Activated naive CD8-positive, alpha-beta T cell treated with anti-CD3 and anti-CD28 coated beads, Interleukin-2, amount 10 ng/mL, durations not matched to agents 7 days and 5 days (primary cell): ENCODE measurements at places on chromosomes 3 and 15. TPM values are rescaled to one million over a fixed set of nuclear protein-coding genes. Genes with fewer than 3 reads are reported as not detected.

Gene NCK1
- total RNA-seq = 42.2 TPM

Gene GOLGA8R
- total RNA-seq = 35.4 TPM

Gene SLC28A1
- total RNA-seq = not detected

Gene FETUB
- not detected for total RNA-seq

Gene TUSC7
- total RNA-seq = not detected

Gene VIPR1
- total RNA-seq = 22.3 TPM

Gene THPO
- total RNA-seq = not detected

Gene GPR176
- total RNA-seq = 0.14 TPM

- no peaks in the 10 kb centered on the region for H3K36me3 ChIP-seq
- DNase-seq = no peak
These were observed 247.9 kb downstream of the SATB1 start for GRCh38 chr3:18177271-18177670.

DNA sequence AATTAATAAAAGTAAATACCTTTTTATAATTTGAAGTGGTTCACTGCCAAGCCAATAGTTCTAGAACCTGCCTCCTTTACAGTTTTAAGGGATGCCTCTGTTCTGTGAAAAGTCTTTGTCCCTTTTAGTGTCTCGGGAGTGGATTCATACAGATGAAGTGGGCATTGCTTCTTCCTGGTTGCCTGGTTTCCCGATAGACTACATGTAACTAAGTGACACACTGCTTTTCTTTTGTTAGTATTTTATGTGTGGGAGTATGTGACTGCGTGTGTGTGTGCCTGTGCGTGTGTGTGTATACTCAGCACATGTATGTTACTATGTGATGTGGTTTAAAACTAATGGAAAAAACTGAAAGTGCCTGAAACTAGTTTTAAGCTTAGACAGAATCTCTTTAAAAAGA lies 21.1 kb downstream of the PSMD6 start:
- no peak for DNase-seq
- H3K4me3 ChIP-seq = no peak overlapping the region
- peaks cover 9% of the 10 kb centered on the region for H3K4me1 ChIP-seq
- H3K36me3 ChIP-seq = peaks cover 10% of the 10 kb centered on the region
- H3K27ac ChIP-seq = no peak overlapping the region

DNA sequence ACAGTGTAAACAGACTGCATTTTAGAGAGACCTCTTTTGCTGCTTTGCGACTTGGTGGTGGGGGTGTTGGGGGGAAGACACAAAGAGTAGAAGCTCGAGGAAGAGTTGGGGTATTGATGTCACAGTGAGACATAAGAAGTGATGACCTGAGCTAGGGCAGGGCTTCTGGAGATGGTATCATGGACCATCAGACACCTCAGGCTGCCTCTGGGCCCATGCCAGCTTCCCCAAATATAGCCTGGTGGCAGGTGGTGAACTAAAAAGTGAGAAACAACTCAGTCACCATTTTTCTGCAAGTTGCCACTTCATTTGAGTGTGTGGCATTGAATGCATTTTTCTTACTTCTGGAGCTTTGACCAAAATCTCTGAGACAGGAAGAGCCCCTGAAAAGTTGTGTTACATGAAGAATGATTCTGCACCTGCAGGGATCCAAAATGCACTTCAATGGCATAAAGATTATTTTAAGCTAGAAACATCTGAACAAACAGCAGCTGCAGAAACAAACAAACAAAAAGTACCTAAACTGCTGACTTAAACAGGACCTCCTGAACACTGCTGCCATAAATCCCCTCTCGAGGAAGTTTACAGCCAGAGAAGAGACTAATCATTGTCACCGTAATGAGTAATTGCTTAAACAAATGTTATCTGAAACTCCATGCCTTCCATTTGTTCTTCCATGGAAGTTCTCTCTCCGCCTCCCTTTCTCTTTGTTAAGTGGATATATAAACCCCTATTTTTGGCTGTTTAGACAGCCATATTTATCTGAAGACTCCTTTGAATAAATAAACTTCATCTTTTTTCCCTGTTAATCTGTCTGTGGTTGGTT lies 15.2 kb upstream of the XIRP1 start:
- no peak overlapping the region for H3K4me3 ChIP-seq
- DNase-seq = no peak
- no peak overlapping the region for H3K27ac ChIP-seq
- no peaks in the 10 kb centered on the region for H3K36me3 ChIP-seq
- peaks cover 7% of the 10 kb centered on the region for H3K27me3 ChIP-seq
- H3K4me1 ChIP-seq = no peaks in the 10 kb centered on the region

GRCh38 chr3:103924544-103924943 lies 1442.2 kb upstream of the ALCAM start:
- no peak overlapping the region for H3K4me3 ChIP-seq
- H3K27me3 ChIP-seq = no peaks in the 10 kb centered on the region
- no peak overlapping the region for H3K27ac ChIP-seq
- no peaks in the 10 kb centered on the region for H3K36me3 ChIP-seq
- no peaks in the 10 kb centered on the region for H3K4me1 ChIP-seq

GRCh38 chr15:36907295-36907694 lies 193.1 kb downstream of the MEIS2 start:
- H3K27me3 ChIP-seq = no peaks in the 10 kb centered on the region
- H3K4me3 ChIP-seq = no peak overlapping the region
- no peaks in the 10 kb centered on the region for H3K36me3 ChIP-seq
- H3K4me1 ChIP-seq = no peaks in the 10 kb centered on the region

- no peak overlapping the region for H3K4me3 ChIP-seq
- no peaks in the 10 kb centered on the region for H3K4me1 ChIP-seq
- no peak overlapping the region for H3K27ac ChIP-seq
- no peak for DNase-seq
- H3K36me3 ChIP-seq = no peaks in the 10 kb centered on the region
These were observed 776.1 kb downstream of the ROBO1 start for GRCh38 chr3:78991656-78992055.

- no peak for DNase-seq
- peaks cover 2% of the 10 kb centered on the region for H3K27me3 ChIP-seq
- peaks cover 29% of the 10 kb centered on the region for H3K4me1 ChIP-seq
These were observed 73.7 kb downstream of the FOXB1 start for GRCh38 chr15:60077581-60078359.

- no peak for DNase-seq
- no peak overlapping the region for H3K4me3 ChIP-seq
- H3K27ac ChIP-seq = peak overlapping the region; percentile 26
These were observed 199.8 kb downstream of the TCF12 start for GRCh38 chr15:57118013-57118799.

DNA sequence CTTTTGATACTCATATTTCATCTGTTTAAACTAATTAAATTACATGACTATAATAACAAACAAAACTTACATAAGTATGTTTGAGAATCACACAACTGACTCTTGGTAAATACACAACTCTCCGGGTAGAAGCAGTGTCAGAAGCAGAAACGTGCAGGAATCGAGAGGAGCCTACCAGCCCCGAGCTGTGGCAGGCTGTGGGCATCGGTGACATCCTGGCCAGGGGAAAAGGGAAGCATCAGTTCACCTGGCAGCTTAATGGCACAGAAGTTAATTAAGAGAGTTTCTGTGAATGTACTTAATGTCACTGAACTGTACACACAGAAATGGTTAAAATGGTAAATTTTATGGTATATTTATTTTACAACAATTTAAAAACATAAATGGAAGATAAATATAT lies 90.2 kb downstream of the CRTC3 start:
- peak overlapping the region; percentile 84 for H3K27ac ChIP-seq
- no peaks in the 10 kb centered on the region for H3K27me3 ChIP-seq

DNA sequence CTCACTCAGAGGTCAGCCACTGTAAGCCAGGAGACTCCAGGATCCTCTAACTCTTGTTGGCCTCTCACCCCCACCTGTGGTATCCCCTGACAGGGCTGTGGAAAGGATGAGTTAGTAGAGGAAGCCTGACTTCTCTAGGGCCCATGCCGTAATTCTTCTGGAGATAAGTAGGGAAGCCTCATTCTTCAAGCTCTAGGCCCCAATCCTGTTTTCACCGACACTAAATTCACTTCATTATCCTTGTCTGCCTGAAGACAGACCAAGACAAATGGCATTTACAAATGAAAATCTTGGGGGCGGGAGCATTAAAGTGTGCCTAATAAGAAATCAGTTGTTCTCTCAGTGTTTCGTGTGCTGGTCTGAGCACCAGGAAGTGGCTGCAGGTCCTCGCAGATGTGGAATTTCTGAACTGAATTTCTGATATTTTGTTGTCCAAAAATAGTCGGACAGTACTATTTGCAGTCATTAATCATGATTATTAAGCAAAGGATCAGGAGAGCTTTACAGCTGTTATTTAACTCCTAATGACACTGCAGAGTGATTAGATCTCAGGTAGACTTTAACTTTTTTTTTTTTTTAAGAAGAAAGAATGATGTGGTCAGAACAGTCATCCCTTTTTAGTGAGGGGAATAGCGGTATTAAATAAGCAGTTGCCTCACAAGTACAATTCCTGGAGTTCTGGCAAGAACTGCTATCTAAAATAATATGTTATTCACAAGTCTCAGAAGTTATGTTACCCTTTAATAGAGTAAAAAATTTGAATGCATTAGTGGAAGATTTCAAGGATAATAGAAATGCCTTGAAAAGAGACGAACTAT lies 58.4 kb downstream of the RBMS3 start:
- H3K4me1 ChIP-seq = no peaks in the 10 kb centered on the region
- DNase-seq = no peak
- no peaks in the 10 kb centered on the region for H3K27me3 ChIP-seq
- H3K36me3 ChIP-seq = no peaks in the 10 kb centered on the region

DNA sequence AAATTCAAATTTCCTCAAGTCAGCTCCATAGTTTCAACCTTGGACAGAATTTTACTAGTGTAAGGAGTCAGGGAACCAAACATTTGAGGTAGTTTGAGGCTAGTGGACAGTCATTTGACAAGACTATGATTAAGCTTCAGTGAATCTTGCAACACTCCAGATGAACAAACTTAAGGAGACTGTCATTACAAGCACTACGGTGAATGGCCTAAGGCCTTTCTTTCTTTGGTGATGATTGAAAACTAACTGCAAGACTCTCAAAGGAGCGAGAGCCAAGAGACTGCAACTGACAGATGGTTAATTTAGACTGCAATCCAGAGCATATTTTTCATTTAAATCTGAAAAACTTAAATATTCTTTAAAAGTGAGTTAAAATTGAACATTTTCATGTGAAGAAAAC lies 272.3 kb upstream of the NECTIN3 start:
- H3K27me3 ChIP-seq = peaks cover 9% of the 10 kb centered on the region
- no peak for DNase-seq
- no peaks in the 10 kb centered on the region for H3K36me3 ChIP-seq
- no peaks in the 10 kb centered on the region for H3K4me1 ChIP-seq
- no peak overlapping the region for H3K4me3 ChIP-seq

DNA sequence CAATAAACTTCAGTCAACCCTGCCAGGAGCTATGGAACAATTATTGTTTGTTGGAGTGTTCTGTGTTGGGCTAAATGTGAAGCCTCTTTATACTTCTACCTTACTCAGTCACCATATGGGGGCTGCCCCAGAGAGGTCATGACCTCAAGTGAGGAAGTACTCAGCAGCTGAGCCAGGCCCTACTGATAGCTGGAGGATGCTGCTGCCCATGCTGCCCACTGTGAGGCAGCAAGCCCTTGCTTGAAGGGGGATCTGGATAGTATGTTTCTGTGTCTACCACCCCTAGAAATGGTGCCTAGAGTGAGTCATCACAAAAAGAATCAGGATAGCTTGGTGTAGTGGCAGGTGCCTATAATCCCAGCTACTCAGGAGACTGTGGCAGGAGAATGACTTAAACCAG lies 4.5 kb upstream of the RPL24 start:
- peaks cover 1% of the 10 kb centered on the region for H3K36me3 ChIP-seq
- DNase-seq = no peak
- no peaks in the 10 kb centered on the region for H3K27me3 ChIP-seq

GRCh38 chr3:13791198-13792050 lies 88.4 kb downstream of the WNT7A start:
- H3K4me3 ChIP-seq = no peak overlapping the region
- H3K4me1 ChIP-seq = no peaks in the 10 kb centered on the region
- no peak for DNase-seq
- peaks cover 3% of the 10 kb centered on the region for H3K27me3 ChIP-seq

GRCh38 chr15:90596943-90597342 lies 67.2 kb downstream of the CRTC3 start:
- H3K4me1 ChIP-seq = peaks cover 73% of the 10 kb centered on the region
- H3K27me3 ChIP-seq = no peaks in the 10 kb centered on the region
- H3K27ac ChIP-seq = peak overlapping the region; percentile 92
- peak overlapping the region; percentile 70 for H3K4me3 ChIP-seq
- H3K36me3 ChIP-seq = peaks cover 47% of the 10 kb centered on the region
- DNase-seq = no peak

- H3K4me3 ChIP-seq = no peak overlapping the region
- H3K27me3 ChIP-seq = no peaks in the 10 kb centered on the region
- no peak for DNase-seq
- no peaks in the 10 kb centered on the region for H3K36me3 ChIP-seq
- no peaks in the 10 kb centered on the region for H3K4me1 ChIP-seq
These were observed 322.3 kb upstream of the TBL1XR1 start for GRCh38 chr3:177519588-177519987.

GRCh38 chr3:60081381-60082095 lies 1031.7 kb upstream of the CFAP20DC start:
- H3K4me3 ChIP-seq = peak overlapping the region; percentile 54
- H3K36me3 ChIP-seq = peaks cover 28% of the 10 kb centered on the region
- H3K4me1 ChIP-seq = peaks cover 33% of the 10 kb centered on the region
- H3K27ac ChIP-seq = peak overlapping the region; percentile 66
- DNase-seq = no peak

GRCh38 chr3:136919799-136920580 lies 37.8 kb upstream of the IL20RB start:
- H3K27ac ChIP-seq = peak overlapping the region; percentile 32
- peaks cover 50% of the 10 kb centered on the region for H3K4me1 ChIP-seq
- no peak for DNase-seq
- H3K27me3 ChIP-seq = no peaks in the 10 kb centered on the region

DNA sequence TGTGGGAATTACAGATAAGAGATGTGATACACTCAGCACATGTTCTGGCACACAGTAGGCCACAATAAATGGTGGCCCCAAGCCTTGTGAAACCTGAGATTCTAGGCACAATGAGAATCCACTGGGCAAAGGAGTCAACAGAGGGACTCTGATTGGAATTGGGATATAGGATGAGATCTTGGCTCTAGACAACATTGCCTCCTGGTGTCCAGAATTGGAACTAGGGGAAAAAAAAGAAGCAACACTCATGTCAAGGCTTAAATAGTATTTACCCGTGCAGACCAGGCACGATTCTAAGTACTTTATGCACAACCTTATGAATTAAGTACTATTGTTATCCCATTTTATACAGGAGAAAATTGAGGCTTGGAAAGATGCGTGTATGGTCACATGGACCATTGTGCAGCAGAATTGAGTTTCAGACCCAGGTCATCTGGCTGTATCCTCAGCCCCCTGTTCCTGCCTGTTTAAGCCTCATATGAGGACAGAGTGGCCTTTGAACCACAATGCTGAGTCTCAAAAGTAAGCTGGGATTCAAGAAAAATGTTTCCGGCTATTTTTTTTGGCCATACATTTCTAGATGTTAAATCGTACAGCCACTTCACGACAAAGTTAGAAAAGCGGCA lies 124.8 kb downstream of the SV2B start:
- H3K4me1 ChIP-seq = no peaks in the 10 kb centered on the region
- peaks cover 15% of the 10 kb centered on the region for H3K27me3 ChIP-seq
- H3K4me3 ChIP-seq = no peak overlapping the region
- no peaks in the 10 kb centered on the region for H3K36me3 ChIP-seq
- H3K27ac ChIP-seq = no peak overlapping the region
